ENCODE measurements at places on chromosomes 16 and 17.

- DNase-seq, result no peak
Observed at GRCh38 chr17:61402978-61403800, 3.5 kb downstream of the TBX2 start.

GRCh38 chr17:29059281-29059680 lies 16.3 kb downstream of the PIPOX start:
- peak; percentile 35 for DNase-seq

DNA sequence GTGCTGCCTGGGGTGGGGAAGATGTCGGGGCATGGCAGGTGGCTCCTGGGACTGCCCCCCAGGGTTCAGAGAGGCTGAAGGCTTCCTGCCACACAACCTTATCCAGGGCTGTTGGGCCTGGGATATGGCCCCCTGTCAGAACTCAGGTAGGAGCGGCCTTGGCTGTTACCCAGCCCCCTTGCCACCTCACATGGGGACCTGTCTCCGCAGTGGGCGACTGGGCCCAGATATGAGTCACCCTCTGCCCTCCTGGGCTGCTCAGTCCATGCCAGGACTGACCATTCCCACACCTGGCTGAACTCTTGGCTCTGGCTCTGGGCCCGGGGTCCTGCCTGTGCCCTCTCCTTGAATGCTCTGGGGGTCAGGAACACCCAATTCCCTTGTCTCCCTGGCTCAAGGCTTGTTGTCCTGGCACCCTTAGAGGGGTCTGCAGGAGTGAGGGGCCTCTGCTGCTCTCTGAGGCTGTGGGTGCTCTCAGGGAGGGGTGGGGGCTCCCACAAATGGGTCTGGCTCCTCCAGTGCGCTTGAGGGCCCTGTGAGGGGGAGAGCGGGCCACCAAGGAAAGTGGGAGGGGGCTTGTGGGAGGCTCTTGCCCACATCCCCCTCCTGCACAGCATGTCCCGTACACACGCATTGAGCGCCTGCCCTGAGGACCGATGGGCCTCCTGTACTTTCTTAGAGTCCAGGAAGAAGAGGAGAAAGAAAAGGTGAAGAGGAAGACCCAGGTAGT lies 36.0 kb downstream of the LGALS9 start:
- no peak for DNase-seq

- DNase-seq, result no peak
Observed at GRCh38 chr17:75011401-75012095, 922 bp upstream of the MRPL58 start.

DNA sequence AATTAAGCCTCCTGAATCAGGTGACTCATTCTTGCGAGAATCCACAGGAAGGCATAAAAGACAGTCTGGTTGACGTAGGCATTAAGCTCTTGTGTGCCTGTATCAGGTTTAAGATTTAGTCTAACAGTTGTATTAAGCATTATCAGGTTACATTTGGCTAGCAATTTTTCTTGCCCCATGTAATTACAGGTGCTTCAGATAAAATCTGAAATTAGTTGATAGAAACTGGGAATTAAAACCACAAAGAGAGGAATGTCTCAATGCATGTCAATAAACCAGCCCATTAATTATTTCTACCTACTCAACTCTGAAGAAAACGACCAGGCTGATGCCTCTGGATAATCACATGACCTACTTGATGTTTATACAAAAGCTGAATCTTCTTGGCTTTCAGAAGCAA lies 217.2 kb downstream of the CA10 start:
- DNase-seq, result no peak

- DNase-seq, result no peak
Observed at GRCh38 chr17:74524653-74525464, 6.4 kb downstream of the CD300LB start.

DNA sequence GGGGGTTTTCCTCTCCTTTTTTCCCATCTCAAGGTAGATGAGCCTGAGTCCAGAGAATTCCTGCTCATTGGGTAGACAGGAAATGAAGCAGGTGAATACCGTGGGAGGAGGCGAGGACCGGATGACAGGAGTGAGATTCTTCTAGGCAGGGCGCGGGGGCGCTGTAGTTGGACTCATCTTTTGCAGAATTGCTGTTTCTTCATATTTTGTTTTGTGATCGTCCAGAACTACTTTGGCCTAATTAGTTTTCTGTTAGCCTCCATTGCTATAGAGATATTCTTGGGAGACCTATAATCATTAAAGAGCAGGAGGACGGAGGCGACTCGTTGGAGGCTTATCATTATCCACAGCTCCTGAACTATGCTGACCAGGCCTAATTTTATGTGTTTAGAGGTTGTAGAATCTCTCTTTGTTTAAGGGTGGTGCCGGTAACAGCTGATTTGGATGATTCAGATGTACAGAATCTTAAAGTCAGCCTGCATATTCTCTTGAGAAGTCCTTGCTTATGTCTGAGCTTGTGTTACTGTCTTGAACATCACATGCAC lies 650 bp downstream of the ATP6V0A1 start:
- DNase-seq, result peak; percentile 7

GRCh38 chr17:50558941-50559614 lies 1.4 kb upstream of the CACNA1G start:
- DNase-seq, result no peak

DNA sequence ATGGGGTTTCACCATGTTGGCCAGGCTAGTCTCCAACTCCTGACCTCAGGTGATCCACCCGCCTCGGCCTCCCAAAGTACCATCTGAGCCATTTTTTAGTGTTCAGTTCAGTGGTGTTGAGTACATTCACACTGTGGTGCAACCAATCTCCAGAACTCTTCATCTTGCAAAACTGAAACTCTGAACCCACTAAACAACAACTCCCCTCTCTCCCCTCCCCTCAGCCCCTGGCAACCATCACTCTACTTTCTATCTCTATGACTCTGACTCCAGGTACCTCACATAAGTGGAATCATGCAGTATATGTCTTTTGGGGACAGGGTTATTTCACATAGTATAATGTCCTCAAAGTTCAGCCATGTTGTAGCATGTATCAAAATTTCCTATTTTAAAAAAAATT lies 18.7 kb upstream of the MAPK3 start:
- no peak for DNase-seq

GRCh38 chr16:27482397-27483087 lies 67.2 kb downstream of the GTF3C1 start:
- DNase-seq, result no peak

DNA sequence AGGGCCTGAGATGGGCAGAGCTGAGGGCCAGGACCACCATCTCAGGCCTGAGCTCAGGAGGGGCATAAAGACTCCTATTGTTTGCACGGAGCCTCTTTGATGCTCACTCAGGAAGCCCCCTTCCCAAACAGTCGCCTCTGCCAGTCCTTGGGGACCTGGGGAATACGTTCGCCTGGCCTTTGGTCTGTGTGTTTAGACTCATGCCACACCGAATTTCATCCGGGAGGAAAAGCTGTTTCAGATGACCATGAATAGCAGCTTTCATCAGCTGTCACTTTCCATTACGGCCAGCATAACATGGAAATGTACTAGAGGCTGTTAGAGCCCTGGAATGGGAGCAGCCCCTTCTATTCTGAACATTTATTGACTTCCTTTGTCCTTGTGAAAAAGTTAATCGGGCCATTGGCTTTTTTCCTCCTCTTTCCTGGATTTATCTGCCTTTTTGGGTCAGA lies 139.0 kb downstream of the HS3ST3A1 start:
- no peak for DNase-seq

All from RCC 7860 (cell line).